Diencephalon (tissue), 1 donor: ENCODE measurements at places on chromosomes 4 and X. TPM values are rescaled to one million over a fixed set of nuclear protein-coding genes. Genes with fewer than 3 reads are reported as not detected.

Gene GRSF1
- total RNA-seq = 59.3 TPM

Gene HTN1
- total RNA-seq = not detected

Gene TET2
- total RNA-seq = 36.0 TPM

Gene PPP4R3C
- not detected for total RNA-seq

Gene MAGEB1
- not detected for total RNA-seq

Gene ZMAT1
- 8.5 TPM for total RNA-seq

Gene STATH
- total RNA-seq = not detected

Gene GJB1
- not detected for total RNA-seq

Gene ZNF141
- total RNA-seq = 53.3 TPM

Gene NAP1L3
- 164 TPM for total RNA-seq
